Posterior cingulate gyrus (tissue), 11 donors: ENCODE measurements at places on chromosomes 1 and 21.

GRCh38 chr1:20712215-20712577, 5.6 kb downstream of the KIF17 start:
- DNase-seq: peak; percentile 82

GRCh38 chr1:22832414-22832786, 121.8 kb downstream of the EPHB2 start:
- no peak for DNase-seq

DNA sequence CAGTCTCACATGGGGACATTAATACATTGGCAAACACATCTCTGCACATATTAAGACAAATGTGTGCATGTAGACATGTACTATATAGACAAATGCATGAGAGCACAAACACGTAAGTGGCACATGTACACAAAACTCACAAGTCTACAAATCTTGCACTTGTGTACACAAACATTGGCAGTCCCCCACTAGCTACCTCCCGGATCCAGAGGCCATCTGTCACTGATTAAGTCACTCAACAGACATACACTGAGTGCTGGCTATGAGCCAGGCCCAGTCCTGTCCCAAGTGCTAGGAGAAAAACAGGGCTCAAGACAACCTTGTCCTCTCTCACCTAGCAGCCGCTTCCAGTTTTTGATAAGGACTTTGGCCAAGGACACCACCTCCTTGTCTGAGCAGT, 7.0 kb downstream of the TCEA3 start:
- no peak for DNase-seq

DNA sequence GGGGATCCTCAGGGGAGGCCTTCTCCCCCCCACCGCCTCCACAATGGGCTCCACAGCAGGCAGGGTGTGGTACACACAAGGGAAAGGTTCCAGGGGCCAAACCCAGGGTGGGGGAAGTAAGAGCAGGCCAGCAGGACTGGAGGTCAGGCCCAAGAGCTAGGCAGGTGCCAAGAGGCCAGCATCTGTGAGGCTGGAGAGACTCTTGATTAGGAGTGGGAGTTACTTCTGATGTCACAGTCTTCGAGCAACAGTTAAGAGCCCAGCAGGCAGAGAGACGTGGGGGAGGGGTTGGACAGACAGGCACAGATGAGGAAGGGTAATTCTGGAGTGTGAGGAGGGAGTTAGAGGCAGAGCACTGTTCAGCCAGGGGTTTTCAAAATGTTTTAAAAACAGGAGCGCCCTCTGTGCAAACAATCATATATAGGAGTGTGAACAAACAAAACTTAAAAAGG, 55.8 kb downstream of the SLC9A1 start:
- DNase-seq: no peak

DNA sequence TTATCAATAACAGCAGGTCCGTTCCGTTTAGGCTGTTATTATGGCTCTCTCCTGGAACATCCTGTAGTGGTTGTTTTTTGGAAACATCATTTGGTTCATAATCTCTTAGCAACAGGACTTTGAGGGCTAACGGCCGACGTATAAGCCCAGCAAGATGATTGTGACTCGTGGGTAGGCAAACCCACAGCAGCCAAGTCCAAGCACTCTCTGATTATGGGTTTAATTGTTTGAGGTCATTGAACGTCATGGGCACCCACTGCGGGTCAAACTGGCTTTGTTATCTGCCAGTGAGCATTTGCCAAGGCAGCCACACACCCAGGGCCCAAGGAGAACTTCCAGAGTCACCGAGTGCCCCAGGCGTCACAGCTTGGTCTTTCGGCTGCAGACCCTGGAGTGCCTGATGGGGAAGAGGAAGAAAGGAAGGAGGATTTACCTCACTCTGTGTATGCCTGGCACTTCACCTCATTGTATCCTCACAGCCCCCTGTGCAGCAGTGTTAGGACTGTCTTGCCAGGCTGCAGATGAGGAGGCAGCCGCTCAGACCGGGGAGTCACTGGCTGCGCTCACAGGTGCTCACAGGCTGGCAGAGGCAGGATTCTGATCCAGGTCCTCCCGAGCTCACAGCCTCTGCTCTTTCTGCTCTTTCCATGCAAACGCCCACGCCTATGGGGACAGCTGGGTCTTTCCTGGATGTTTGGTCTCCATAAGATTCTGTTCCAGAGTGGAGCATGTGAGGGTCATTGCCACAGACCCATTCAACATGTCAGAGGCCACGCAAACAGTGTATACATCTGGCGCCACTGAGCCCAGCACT, 30.8 kb upstream of the EPS8L3 start:
- DNase-seq: no peak

DNA sequence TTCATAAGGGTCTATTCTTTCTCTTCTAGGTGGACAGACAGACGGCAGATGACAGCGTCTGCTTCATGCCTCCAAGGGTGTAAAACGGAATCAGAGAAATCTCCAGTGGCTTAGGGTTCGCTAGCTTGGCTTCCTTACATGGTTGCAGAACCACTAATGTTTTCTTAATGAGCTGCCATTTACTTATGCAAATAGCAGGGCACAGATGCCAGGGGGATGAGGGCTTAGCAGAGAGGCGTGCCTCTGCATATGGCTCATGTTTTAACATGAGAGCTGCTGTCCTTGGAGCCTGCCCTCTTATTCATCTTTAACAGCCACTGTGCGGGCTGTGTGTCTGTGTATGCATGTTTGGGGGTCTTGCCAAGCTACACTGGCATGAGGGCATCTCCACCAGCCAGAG, 119.6 kb downstream of the IER5 start:
- no peak for DNase-seq

GRCh38 chr1:178599087-178599486, 86.2 kb downstream of the TEX35 start:
- DNase-seq: no peak

DNA sequence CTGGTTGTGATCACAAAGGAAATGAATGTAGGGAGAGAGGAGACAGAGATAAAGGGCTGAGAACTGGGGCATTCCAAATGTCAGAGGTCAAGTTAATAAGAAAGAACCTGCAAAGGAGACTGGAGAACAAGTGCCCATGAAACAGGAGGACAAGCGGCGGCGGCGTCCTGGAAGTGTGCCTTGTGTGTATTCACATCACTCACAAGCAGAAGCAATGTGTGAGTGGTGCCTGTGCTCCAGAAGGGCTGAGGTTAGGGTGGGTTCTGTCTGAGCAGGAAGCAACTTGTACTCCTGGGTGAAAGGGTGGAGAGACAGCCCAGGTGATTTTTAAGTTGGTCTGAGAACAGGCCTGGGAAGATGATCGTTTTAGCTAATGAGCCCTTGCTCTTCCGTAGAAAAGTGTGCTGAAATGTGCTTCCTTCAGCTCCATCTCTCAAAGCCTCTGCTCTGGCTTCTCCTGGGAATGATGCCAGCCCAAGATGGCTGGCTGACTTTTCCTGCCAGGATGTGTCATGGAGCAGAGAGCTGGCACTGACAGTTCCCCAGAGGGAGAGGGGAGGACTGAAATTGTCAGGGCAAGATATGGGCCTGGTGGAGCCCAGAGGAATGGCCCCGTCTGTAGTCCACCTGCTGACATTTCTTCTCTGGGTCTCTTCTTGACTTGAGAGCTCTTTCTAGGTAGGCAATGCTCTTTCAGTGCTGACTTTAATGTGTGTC, 25.1 kb upstream of the PLEKHA6 start:
- DNase-seq: no peak

DNA sequence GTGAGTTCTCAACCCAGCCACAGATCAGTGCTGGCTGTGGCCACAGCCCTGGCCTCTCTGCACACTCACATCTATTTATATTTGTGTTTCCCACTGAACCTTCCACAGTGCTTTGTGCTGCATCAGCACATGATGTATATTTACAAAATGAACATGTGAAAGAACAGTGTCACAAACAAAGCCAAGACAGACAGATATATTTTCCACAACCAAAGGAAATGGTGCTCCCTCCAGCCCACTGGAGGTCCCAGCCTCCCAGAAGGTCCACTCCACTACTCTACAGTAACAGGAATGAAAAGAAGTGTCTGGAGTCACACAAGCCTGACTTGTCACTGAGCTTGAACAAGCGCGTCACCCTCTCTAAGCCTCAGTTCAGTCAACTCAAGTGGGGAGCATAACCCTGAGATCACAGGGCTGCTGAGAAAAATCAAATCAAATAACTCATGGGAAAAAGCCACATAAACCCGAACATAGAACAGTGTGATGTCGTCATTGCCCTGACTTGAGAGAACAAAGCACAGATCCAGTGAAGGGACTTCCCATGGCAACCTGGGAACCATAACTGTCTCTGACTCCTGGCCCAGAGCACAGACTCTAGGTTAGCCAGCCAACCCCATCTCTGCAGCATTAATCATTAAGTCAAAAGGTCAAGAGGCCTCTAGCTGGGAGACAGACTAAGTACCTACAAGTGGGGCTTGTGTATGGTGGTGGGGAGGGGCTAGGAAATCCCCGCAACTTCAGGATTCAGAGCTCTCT, 121.2 kb downstream of the TRABD2B start:
- no peak for DNase-seq

DNA sequence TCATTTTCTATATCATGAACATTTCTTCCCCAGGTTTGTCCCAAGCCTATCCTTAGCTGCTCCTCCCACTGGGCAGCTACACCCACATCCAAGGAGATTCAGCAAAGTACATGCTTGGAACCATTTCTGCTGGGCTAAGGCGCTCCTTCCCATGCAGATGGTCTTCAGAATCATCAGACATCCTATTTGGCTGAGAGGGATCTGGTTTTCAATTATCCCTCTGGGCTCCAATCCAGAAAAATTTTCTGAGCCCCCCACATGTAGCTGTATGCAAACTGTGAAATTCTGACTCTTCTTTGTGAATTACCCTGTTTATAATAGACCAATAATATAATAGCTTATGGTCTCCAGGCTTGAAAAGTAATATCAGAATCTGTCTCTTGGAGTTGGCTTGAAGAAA, 99.2 kb downstream of the LAMC2 start:
- no peak for DNase-seq
